ENCODE measurements at places on chromosomes 2 and 18.

DNA sequence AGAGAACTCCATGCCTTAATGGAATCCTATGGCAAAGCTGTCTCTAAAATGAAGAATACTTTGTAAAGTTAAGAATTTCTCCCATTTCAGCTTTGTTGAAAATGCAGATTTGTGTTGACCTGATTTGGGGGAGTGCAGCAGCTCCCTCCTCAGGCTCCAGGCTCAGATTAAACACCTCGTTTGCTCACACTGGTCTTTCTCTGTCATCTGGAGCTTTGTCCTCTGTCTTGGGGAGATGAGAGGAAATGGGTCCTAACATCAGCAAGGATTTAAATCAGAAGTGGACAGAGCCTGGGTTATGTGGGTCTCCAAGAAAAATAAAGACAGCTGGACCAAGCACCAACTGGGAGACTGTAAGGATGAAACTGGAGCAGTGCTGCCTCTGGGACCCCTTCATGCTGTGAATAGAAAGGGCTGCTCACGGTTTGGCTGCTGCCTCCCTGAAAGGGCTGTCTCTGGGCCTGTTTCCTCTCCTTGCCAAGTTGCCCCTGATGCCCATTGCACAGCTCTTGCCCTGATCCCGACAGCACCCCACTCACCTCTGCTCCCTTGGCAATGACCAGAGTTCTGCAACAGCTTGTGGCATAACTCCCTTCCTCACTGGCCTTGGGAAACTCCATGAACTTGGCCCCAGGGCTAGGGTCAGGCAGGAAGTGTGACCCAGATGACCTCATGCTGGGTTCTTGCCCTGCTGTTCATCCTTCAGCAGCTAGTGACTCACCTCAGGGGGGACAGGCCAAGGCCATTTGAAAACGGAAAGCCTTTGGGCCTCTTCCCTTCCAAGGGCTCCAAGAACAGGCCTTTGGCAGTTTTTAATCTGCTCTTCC, 197.2 kb downstream of the CYP26B1 start:
- DNase-seq: no peak

DNA sequence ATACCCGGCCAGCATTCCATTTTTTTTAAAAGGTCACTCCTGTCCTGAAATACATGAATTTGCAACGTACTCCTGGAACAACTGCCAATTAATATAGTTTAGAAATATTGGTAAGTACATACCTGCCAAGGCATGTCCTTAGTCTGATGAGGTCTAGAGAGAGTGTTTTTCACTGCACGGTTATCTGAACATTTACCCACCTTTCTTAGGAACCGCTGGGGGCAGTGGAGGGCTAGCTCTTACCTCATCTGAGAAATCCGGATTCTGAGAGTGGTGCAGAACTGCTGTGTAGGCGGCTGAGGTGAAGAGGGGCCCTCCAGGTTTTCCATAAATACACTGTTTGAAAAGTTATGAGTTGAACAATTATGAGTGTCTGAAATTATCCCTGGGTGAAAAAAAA, 133.1 kb upstream of the CCDC195 start:
- DNase-seq: no peak

DNA sequence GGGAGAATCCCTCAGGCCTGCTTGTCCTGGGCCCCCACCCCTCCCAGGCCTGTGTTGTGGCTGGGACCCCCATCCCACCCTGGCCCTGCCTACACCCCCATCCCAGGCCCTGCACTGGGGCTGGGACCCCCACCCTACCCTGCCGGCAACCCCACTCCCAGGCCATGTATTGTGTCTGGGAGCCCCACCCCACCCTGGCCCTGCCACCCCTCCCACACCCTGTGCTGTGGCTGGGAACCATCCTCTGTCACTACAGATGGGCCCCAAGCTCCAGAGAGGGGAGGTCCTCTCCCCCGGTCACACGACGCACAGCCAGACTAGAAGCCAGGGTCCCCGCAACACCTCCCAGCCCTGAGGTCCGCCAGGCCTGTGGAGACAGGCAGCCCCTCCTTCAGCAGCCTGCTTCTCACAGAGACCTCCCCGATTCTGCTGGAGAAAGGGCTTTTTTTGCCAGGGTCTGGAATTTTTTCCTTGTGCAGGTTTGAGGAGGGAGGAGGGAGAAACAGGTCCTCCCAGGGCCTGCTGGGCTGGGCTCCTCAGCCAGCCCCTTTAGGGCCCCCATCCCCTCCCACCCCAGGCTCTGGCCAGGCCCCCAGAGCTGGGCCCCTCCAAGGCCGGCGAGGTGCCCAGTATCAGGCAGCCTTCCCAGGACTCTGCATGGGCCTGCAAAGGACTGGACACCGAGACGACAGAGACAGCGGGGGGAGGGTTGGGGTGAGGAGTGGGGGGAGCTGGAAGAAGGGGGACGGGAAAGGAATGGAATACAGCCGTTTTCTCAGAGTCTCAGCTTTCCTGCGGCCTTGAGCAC, 28.0 kb downstream of the KIF1A start:
- DNase-seq: no peak

GRCh38 chr18:59861009-59861408, 38.8 kb upstream of the PMAIP1 start:
- DNase-seq: no peak

- no peak for DNase-seq
Measured at GRCh38 chr2:184624311-184624710, 26.0 kb downstream of the ZNF804A start.

- no peak for DNase-seq
Measured at GRCh38 chr2:23523373-23524260, 138.6 kb downstream of the KLHL29 start.

GRCh38 chr2:174044556-174044955, 79.4 kb upstream of the SP3 start:
- DNase-seq: no peak

DNA sequence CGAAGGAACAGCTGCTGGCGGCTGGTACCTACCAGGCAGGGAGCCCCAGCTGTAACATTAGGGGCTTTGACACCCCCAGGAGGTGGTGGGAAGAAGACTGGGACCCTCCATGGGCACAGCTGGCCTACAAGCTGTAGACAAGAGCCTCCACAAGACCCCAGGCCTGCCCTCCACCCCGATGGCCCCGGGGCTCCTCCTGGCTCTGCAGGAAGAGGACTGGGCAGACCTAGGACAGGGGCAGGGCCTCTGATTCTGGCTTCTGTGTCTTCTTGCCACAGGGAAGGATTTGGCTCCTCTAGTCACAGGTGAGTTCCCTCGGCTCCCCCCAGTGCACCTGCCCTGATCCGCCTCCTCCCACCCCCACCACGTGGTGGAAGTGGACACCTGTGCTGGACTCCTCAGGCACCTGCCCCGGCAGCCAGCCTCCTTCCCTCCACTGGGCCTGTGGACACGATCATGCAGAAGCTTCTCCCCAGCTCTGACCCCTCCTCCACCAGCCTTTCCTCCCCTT, 53.4 kb upstream of the ODC1 start:
- no peak for DNase-seq

GRCh38 chr2:154193246-154193645, 321.5 kb downstream of the GALNT13 start:
- no peak for DNase-seq

DNA sequence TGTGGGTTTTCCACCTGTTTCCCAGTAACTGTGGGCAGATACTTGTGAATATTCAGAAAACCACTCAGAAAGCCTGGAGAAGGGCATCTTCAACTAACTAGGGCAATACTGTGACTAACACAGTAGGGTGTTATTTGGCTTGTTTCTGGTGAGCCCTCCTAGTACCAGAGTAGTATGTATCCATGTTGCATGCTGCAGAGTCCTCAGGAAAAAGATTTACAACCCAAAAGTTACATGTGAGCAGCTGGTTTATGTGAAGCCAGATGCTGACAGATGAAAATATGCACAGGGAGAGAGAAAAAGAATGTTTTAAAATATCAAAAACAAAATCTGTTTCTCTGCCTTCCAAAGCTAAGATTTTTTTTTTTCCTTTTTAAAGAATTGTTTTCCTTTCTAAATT, 333.2 kb upstream of the UBE2E3 start:
- no peak for DNase-seq

Measured in activated CD4-positive, alpha-beta T cell treated with anti-CD3 and anti-CD28 coated beads, Interleukin-10, Interleukin-2, amounts not matched to agents 100 ng/mL and 50 ng/mL, durations not matched to agents 16 hours and 8 hours (primary cell).